Fibroblast of the aortic adventitia (primary cell): ENCODE measurements at places on chromosomes 7 and 10. TPM values are rescaled to one million over a fixed set of nuclear protein-coding genes. Genes with fewer than 3 reads are reported as not detected.

GRCh38 chr7:98617051-98617959, at the start of gene NPTX2:
Gene NPTX2, plus strand, starts transcription at chr7:98617285. Its CDS starts 177 bp downstream, at chr7:98617462.
- DNase-seq: peak; percentile 12

DNA sequence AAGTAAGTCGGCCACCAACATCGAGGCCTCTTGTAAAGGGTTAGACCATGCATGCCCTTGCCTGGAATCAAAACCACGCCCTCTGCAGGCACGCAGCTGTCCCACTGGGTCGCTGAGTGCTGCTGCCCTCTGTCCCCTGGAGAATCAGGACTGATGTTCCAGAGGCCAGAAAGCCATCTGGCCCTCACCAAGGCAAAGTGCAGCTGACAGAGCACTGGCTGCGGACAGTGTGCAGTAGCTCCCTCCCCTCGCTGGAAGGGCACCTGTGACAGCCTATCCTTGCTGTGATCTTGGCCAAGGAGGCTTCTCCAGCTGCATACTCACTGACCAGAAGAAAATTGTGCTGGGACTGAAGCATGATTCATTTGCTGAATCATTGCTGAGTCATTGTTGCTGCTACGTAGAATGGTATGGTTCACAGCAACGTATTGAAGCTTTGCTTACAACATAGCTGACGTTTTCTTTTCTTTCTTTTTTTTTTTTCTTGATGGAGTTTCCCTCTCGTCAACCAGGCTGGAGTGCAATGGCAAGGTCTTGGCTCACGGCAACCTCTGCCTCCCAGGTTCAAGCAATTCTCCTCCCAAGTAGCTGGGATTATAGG, 30.4 kb downstream of the DDC start:
- DNase-seq: peak; percentile 99

DNA sequence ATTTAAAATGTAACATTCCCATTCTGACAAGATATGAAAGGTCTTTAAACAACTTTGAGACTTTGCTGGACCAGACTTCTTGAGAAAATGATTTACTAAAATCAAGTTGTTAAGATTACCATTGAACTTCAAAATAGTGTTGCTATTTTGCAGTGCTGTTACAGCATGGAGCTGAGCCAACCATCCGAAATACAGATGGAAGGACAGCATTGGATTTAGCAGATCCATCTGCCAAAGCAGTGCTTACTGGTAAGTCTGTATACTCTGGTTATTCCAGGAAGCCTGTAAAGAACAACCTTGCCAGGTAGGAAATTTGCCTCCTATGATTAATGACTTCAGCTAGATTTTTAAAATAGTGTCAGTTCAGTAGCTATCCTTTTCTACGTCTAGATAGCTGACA, 18.8 kb downstream of the TNKS2 start:
- DNase-seq: no peak

DNA sequence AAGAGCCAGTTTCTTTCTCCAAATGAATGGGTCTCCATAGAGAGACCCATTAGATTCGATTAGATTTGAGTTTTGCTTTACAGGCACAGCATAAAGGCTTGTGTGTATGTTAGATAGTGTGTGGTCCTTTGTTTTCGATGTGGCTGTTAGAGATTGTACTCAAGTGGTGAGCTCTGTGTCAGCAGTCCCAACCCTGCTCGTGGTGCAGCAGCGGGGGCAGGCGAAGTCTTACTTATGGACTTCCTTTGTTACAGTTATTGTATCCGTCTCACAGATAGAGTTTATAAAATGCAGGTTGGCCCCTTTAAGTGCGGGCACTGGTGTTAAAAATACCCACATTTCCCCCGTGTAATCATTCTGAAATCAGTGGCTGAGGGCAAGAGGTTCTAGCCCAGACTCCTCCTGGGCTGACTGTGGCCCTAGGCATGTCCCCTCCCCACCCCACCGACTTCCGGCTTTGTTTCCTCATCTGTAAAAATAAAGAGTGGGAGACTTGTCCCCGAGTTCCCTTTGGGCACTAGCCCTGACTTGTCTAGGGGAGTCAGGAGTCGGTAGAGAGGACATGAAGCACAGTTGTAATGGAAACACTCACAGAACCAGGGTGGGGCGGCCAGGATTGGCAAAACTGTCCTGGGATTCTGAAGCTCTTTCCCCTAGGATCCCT, 28.6 kb downstream of the MTURN start:
- no peak for DNase-seq

FBH1 gene
- total RNA-seq: 59.0 and 61.4 TPM in 2 replicates

GPR26 gene
- under 0.01 TPM in 1 of 2 replicates, not detected in the other for total RNA-seq

DNA sequence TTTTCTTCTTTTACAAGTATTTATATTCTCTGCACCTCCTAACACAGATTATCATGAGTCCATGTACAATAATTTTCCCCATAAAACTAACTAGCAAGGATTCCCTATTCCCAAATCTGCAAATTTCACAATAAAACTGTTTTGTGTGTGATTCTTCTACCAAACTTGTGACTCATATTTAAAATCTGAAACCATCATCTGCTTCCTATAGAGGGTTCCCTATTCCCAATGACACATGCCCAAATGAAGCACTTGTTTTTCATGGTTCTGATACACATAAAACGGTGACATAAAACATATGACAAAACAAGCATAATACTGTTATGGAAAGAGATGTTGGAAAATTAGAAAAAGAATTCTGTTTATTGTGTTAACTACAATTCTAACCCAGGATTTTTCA, 657.6 kb downstream of the PARD3 start:
- DNase-seq: peak; percentile 31

GRCh38 chr7:131021902-131022301, 287.9 kb upstream of the KLF14 start:
- DNase-seq: no peak

DNA sequence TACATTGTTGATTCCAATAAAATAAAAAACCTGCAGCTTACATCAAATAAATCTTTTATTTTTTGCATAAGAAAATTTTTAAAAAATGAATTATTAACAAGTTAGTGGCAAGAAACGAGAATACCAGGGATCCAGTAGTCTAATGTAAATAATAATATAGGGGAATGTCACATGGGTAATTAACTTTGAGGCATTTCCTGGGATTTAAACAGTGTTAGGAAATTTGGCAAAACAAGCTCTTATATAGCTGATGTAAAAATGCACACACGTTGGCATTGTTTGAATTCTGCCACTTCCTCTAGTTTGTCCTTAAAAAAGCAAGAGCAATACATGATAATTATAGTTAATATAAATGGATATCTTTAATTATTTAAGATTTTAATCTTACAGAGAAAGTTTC, 768.6 kb downstream of the CNTNAP2 start:
- DNase-seq: no peak

GRCh38 chr10:118475214-118475613, 120.2 kb downstream of the PRLHR start:
- DNase-seq: no peak

- DNase-seq: peak; percentile 96
These were observed 13.8 kb downstream of the CYTH3 start for GRCh38 chr7:6258440-6259182.

GRCh38 chr10:33535866-33536265, 201.4 kb upstream of the NRP1 start:
- no peak for DNase-seq

GRCh38 chr10:92222603-92223262, 68.1 kb downstream of the CPEB3 start:
- peak; percentile 47 for DNase-seq

GRCh38 chr7:16913643-16914042, 31.9 kb upstream of the AGR3 start:
- DNase-seq: no peak

DNA sequence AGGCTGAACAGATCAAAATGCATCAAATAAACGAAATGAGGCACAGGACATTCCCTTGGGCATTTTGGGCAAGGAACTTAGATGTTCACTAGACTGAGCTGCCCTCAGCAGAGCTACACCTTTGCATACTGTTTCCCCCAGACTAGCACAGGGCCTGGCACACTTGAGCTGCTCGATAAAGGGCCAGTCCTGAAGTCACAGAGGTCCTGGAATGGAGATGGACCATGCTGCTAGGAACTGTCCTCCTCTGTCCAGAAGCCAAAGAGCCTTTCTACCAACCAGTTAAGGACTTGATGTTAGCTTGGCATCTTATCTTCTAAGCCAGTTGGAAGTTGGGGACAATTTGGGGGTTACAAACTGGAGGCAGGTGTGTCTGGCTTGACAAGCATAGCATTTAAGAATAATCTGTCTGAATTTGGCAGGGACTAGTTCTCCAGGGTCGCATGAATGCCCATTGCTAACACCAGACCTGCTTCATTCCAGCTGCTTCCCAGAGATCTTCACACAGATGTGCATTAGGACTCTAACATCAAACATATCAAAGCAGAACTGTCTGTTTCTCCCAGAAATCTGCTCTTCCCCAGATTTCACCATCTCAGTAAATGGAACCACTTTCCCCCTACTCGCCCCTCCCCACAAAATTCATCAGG, 152.2 kb upstream of the PDE1C start:
- no peak for DNase-seq

DNA sequence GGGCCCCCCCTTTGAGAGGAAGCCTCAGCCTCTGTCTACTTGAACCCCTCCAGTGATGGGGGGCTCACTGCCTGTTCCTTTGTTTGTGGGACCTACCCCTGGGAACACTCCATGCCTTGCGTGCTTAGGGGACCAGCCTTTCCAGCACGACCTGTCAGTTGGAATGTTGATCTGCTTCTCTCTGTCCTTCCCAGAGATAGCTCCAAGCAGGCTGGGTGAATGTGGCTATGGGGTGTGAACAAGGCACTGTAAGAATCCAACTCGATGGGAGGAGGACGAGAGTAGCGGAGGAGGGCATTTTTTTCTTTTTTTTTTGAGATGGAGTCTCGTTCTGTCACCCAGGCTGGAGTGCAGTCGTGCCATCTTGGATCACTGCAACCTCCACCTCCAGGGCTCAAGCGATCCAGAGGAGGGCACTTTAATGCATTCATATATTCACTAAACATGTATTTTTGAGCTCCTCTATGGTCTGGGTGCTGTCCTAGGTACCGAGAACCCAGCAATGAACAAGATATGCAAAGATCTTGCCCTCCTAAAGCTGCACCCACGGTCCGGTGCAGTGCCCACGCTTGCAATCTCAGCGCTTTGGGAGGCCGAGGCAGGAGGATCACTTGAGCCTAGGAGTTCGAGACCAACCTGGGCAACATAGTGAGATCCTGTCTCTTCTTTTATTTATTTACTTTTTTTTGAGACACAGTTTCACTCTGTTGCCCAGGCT, 8.5 kb downstream of the CLIP2 start:
- DNase-seq: no peak

- no peak for DNase-seq
These were observed 6.1 kb upstream of the VGF start for GRCh38 chr7:101171442-101171837.

GRCh38 chr10:127974911-127975310, 68.0 kb downstream of the PTPRE start:
- DNase-seq: no peak

DNA sequence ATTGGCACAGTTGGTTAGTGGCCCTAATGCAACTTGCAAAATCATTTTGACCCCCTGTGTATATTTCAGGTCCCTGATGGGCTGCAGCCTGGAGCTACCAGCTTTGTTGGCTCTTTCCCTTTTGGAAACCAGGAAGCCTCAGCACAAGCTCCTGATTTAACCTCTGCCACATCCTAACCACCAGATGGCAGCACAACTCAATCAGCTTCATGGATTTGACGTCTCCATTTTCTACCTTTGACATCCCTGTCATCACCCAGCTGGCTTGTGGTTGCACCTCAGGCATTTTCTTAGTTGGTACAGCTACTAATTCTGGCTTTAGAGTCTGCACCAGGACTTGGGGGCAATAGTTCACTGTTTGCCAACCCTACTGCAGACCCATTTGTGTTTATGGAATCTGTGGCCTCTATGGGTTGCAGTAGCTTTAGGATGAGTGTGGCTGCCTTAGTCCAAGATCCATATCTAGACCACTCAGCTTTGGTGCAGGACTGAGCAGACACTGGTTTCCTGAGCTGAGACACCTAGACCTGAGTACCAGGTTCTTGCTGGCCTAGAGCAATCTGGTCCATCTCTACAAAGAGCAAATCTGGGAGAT, 456.2 kb downstream of the REEP3 start:
- peak; percentile 16 for DNase-seq

DNA sequence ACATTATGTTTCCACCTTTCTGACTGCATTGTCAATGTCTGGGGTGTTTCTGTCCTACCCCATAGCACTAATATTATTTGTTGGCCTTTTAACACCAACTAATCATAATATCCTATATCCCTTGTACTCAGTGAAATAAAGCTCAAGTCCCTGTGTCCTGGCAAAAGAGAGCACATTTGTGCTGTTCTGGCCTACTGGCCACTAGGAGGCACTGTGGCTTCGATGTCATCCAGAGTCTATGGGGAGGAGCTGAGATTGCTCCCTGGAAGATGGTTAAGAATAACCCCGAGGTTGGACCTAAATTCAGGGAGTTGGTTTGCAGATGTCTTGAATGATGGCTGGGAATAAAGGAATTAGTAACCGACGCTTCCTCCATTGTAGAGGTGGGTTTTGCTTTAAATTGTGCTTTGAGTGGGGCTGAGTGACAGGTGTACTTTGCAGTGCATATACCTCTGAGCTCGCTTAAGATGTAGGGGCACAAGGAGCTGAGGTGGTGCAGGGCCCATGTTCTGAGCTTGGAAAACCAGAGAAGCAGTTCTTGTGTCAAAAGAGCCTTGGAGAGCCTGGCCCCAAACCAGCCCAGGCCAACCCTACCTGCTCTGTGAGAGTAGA, 191.2 kb upstream of the PRSS1 start:
- DNase-seq: peak; percentile 47

- no peak for DNase-seq
These were observed 27.6 kb upstream of the CTNNA3 start for GRCh38 chr10:67723601-67724000.
